PC-3 (cell line): ENCODE measurements at places on chromosomes 6 and 20. TPM values are rescaled to one million over a fixed set of nuclear protein-coding genes. Genes with fewer than 3 reads are reported as not detected.

PACSIN1 gene
- 2.3 and 3.5 TPM in 2 replicates for total RNA-seq

C6orf52 gene
- total RNA-seq = 0.80 TPM in 1 of 2 replicates, not detected in the other

TMEM74B gene
- total RNA-seq = 6.3 and 18.4 TPM in 2 replicates

CHRNA4 gene
- total RNA-seq = not detected in 2 replicates

SAMD5 gene
- 1.2 and 1.8 TPM in 2 replicates for total RNA-seq

LTB gene
- 1.5 TPM in 1 of 2 replicates, not detected in the other for total RNA-seq

TRIM31 gene
- total RNA-seq = 0.11 and 0.52 TPM in 2 replicates

RBM39 gene
- 286 and 341 TPM in 2 replicates for total RNA-seq

PLCB1 gene
- 4.4 TPM in 2 replicates for total RNA-seq

TAF11 gene
- 24.1 and 28.9 TPM in 2 replicates for total RNA-seq

ELOVL4 gene
- 1.1 and 1.6 TPM in 2 replicates for total RNA-seq

ZSWIM3 gene
- total RNA-seq = 2.1 and 4.2 TPM in 2 replicates

HLA-F gene
- total RNA-seq = 9.8 and 16.1 TPM in 2 replicates

ARFRP1 gene
- 71.2 and 73.5 TPM in 2 replicates for total RNA-seq

SMOC2 gene
- not detected in 2 replicates for total RNA-seq

SLC22A1 gene
- 0.29 and 10.2 TPM in 2 replicates for total RNA-seq

NHLRC1 gene
- 0.81 and 1.3 TPM in 2 replicates for total RNA-seq

MRAP2 gene
- 0.07 and 0.12 TPM in 2 replicates for total RNA-seq

SF3B5 gene
- total RNA-seq = 124 and 139 TPM in 2 replicates

TSPO2 gene
- not detected in 2 replicates for total RNA-seq

PTCRA gene
- not detected in 2 replicates for total RNA-seq

HCRTR2 gene
- total RNA-seq = not detected in 2 replicates

HEY2 gene
- not detected in 2 replicates for total RNA-seq

RBPJL gene
- total RNA-seq = not detected in 2 replicates

PHF20 gene
- total RNA-seq = 37.2 and 56.3 TPM in 2 replicates

SLC26A8 gene
- total RNA-seq = not detected in 2 replicates

FAM209A gene
- 0.51 and 0.92 TPM in 2 replicates for total RNA-seq

TCP11 gene
- total RNA-seq = 1.3 and 1.7 TPM in 2 replicates

ARMH2 gene
- total RNA-seq = not detected in 2 replicates

PACRG gene
- not detected in 2 replicates for total RNA-seq

ARHGAP18 gene
- 4.1 and 5.9 TPM in 2 replicates for total RNA-seq

TNXB gene
- total RNA-seq = 2.9 and 3.3 TPM in 2 replicates

COX4I2 gene
- total RNA-seq = not detected in 2 replicates

PABPC1L gene
- total RNA-seq = 32.0 and 40.7 TPM in 2 replicates

PIGT gene
- 101 and 129 TPM in 2 replicates for total RNA-seq

CDH22 gene
- total RNA-seq = not detected in 2 replicates

VNN1 gene
- 0.04 and 0.12 TPM in 2 replicates for total RNA-seq

SNRPB gene
- 664 and 677 TPM in 2 replicates for total RNA-seq

GGTLC1 gene
- total RNA-seq = not detected in 2 replicates

SLC4A11 gene
- 23.7 and 26.8 TPM in 2 replicates for total RNA-seq

JARID2 gene
- total RNA-seq = 11.0 and 13.1 TPM in 2 replicates

SAMD10 gene
- 7.4 and 13.4 TPM in 2 replicates for total RNA-seq

RING1 gene
- total RNA-seq = 23.3 and 37.5 TPM in 2 replicates

CST7 gene
- not detected in 2 replicates for total RNA-seq

ECT2L gene
- total RNA-seq = not detected in 2 replicates

DYNLT2 gene
- total RNA-seq = 0.51 and 1.5 TPM in 2 replicates

BMP2 gene
- 0.40 and 0.73 TPM in 2 replicates for total RNA-seq

GRIK2 gene
- total RNA-seq = 0.55 and 2.8 TPM in 2 replicates

ACSS1 gene
- 2.3 and 2.4 TPM in 2 replicates for total RNA-seq

SEMG1 gene
- total RNA-seq = not detected in 2 replicates

RAB44 gene
- total RNA-seq = not detected in 2 replicates

ESR1 gene
- 2.2 and 5.9 TPM in 2 replicates for total RNA-seq

SENP6 gene
- total RNA-seq = 36.3 and 38.0 TPM in 2 replicates

MEI4 gene
- total RNA-seq = not detected in 2 replicates

LY86 gene
- total RNA-seq = not detected in 2 replicates

WFDC10B gene
- total RNA-seq = not detected in 2 replicates

CCDC28A gene
- total RNA-seq = 5.8 and 8.5 TPM in 2 replicates

CCN6 gene
- not detected in 2 replicates for total RNA-seq
